ENCODE measurements at places on chromosomes 4 and X. TPM values are rescaled to one million over a fixed set of nuclear protein-coding genes. Genes with fewer than 3 reads are reported as not detected.
A peak's percentile ranks its signal among the peaks of the same experiment; 100 is the strongest.

DNA sequence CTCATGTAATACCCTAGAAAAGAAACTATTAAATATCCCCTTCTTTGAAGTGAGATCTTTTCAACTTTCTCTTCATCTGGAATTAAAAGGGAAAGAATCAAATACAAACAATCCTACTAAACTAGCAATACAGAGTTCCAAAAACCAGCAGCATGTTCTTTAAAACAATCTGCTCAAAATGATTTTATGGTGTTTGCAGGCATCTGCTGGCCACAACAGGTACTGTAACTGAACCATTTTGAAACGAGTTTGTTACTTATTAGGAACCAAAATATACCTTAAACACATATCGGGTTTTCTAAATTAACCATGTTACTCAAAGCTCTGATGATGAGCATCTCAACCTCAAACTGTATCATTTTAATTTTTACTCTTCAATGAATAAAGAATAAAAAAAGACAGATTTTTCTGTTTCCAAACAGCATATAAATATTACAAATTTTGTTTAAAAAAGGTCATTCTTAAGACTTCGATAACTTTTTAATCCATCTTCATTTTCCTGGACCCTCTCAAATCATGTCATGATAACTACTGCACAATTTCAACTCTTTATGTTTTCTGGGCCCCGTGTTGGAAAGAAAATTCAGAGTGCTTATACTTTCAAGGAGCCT, 56.5 kb downstream of the ARAP2 start:
- no peaks in the 10 kb centered on the region for H3K4me1 ChIP-seq
- no peaks in the 10 kb centered on the region for H3K27me3 ChIP-seq
- no peak for DNase-seq
- H3K36me3 ChIP-seq = peaks cover 24% of the 10 kb centered on the region
- no peak overlapping the region for H3K4me3 ChIP-seq
- H3K27ac ChIP-seq = no peak overlapping the region

- H3K4me1 ChIP-seq = no peaks in the 10 kb centered on the region
- no peaks in the 10 kb centered on the region for H3K36me3 ChIP-seq
- no peak for DNase-seq
- no peaks in the 10 kb centered on the region for H3K27me3 ChIP-seq
Observed at GRCh38 chrX:50614460-50614859, 143.8 kb upstream of the DGKK start.

- DNase-seq = peak; percentile 84
- peaks cover 17% of the 10 kb centered on the region for H3K36me3 ChIP-seq
- no peaks in the 10 kb centered on the region for H3K27me3 ChIP-seq
- peaks cover 3% of the 10 kb centered on the region for H3K4me1 ChIP-seq
- no peak overlapping the region for H3K4me3 ChIP-seq
Observed at GRCh38 chr4:7788694-7789425, 150.8 kb downstream of the AFAP1 start.

DNA sequence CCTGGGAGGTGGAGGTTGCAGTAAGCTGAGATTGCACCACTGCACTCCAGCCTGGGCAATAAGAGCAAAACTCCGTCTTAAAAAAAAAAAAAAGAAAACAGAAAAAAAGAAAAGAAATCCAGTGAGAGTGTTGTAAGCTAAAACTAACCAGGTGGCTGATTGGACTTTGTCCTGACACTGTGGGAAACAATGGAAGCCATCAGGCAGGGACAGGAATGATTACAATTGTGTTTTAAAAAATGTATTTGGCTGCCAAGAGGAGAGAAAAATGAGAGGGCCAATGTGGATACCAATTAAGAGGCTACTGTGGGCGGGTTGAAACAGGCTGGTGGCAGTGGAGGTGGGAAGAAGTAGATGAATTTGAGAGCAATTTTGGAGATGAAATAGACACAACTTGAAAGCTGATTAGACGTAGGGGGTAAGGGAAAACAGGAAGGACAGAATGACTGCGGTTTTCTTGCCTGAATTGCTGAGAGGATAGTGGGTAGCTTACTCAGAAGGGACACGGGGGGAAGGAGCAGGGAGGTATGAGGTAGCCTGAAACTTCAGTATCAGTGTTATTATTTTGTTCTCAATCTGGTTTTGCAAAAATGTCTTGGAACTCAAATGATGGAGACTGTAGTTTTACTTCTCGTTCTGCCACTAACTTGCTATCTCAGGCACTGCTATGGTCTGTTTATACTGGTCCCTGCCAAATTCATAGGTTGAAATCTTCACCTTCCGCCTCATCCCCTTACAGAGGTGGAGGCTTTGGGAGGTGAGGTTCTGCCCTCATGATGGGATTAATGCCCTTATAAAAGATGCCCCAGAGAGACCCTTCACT, 45.6 kb upstream of the CHRNA9 start:
- no peaks in the 10 kb centered on the region for H3K36me3 ChIP-seq
- DNase-seq = no peak
- no peak overlapping the region for H3K27ac ChIP-seq

DNA sequence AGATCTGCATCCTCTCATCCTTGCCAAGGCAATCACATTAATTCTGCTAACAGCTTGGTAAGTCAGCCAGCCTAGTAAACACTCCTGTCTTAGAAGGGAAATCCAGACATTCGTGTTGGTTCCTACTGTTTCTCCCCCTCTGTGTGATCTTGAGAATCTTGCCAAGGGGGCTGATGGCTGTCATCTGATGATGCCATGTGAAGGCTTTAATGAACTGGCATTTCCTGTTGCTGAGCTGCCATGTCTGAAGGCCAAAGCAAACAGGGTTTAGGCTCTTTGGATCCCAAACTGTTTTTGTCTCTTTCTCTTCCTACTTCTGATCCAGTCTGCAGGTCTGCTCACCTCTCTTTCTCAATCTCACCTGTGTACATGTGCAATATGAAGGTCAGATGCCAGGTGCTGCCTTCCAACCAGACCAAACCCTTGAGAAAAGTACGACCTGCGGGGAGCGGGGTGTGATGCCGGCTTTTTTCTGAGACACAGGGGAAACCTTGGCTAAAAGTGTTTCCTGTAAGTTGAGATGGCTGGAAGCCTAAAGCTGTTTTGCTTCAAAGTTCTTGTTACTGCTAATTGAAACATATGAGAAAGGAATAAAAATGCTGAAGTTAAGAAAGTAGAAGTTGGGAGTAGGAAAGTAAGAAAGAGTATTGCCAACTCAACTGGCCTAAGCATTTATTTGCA, 532.9 kb downstream of the ANKRD50 start:
- no peaks in the 10 kb centered on the region for H3K4me1 ChIP-seq
- H3K36me3 ChIP-seq = no peaks in the 10 kb centered on the region
- no peak overlapping the region for H3K4me3 ChIP-seq
- H3K27me3 ChIP-seq = no peaks in the 10 kb centered on the region
- no peak for DNase-seq

The SHOX gene
- not detected for total RNA-seq

DNA sequence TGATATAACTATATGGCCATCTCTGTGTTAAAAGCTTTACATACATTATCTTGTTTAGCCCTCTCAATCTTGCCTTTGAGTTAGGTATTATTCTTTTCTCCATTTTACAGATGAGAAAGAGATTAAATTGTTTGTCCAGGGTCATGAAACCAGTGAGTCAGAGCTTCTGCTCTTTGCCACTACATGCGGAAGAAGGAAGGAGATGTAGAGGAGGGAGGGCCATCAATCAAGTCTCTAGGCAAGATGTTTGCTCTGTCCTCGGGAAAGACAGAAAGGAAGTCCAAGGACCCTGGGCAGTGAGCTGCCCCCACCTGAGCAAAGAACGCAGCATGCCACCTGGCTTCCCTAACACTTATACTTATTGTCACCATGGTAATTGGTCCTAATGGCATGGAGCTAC, 133.7 kb upstream of the IL1RAPL2 start:
- H3K27ac ChIP-seq = no peak overlapping the region
- no peak overlapping the region for H3K4me3 ChIP-seq
- H3K4me1 ChIP-seq = no peaks in the 10 kb centered on the region
- DNase-seq = no peak
- H3K27me3 ChIP-seq = no peaks in the 10 kb centered on the region
- no peaks in the 10 kb centered on the region for H3K36me3 ChIP-seq

DNA sequence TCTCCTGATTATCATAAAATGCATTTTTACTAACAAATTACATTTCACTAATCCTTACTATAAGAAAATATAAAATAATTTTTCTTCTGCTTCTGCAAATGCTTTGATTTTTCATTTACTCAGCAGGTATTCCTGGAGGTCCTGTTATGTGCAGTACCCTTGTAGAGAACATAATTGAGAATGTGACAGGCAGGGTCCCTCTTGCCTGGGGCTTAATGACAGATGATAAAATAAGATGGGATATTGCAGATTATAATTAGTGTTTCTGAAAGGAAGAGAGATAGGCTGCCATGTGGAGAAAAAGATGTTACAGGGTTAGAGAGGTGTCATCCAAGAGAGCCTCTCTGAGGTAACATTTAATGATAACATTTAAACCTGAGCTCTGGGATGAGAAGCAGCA, 128.9 kb downstream of the MAD2L1 start:
- no peak overlapping the region for H3K4me3 ChIP-seq
- H3K36me3 ChIP-seq = no peaks in the 10 kb centered on the region
- no peak overlapping the region for H3K27ac ChIP-seq
- no peak for DNase-seq

- H3K4me1 ChIP-seq = no peaks in the 10 kb centered on the region
- H3K4me3 ChIP-seq = no peak overlapping the region
- H3K27me3 ChIP-seq = no peaks in the 10 kb centered on the region
- H3K36me3 ChIP-seq = no peaks in the 10 kb centered on the region
Observed at GRCh38 chrX:4876268-4876667, 1162.8 kb upstream of the PRKX start.

The HPGD gene
- total RNA-seq = 77.2 TPM

The ABCG2 gene
- total RNA-seq = 21.7 TPM

DNA sequence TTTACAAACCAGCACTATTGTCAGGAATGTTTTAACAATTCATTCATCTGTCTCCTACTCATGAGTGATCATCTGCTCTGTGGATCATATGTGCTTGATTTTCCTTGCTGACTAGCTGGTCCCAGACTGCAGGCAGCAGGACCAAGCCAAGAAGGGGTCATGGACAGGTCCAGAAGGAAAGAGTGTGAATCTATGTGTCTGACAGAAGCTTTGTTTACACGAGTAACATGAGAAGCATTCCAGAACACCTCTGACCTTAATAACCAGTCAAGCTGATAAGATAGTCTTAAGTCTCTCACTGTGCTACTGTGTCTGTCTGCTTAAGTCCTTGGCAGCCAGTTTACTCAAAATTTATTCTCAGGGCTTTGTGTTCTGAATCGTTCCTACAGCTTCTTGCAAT, 39.0 kb downstream of the GUCY1A1 start:
- peaks cover 30% of the 10 kb centered on the region for H3K36me3 ChIP-seq
- H3K4me3 ChIP-seq = no peak overlapping the region
- DNase-seq = no peak
- H3K4me1 ChIP-seq = peaks cover 23% of the 10 kb centered on the region

The TLR10 gene
- total RNA-seq = 0.78 TPM

The CSN1S1 gene
- total RNA-seq = not detected

GRCh38 chr4:53059256-53059655, 197.1 kb downstream of the RASL11B start:
- H3K27me3 ChIP-seq = no peaks in the 10 kb centered on the region
- no peak overlapping the region for H3K4me3 ChIP-seq
- H3K36me3 ChIP-seq = no peaks in the 10 kb centered on the region
- no peaks in the 10 kb centered on the region for H3K4me1 ChIP-seq
- no peak overlapping the region for H3K27ac ChIP-seq
- DNase-seq = no peak

- DNase-seq = no peak
- H3K27ac ChIP-seq = no peak overlapping the region
- no peaks in the 10 kb centered on the region for H3K27me3 ChIP-seq
Observed at GRCh38 chrX:35800474-35800873, 2.3 kb downstream of the MAGEB16 start.

GRCh38 chr4:140342620-140343019, 30.8 kb upstream of the SCOC start:
- no peak for DNase-seq

The RNF212 gene
- total RNA-seq = 6.9 TPM

The OCIAD2 gene
- total RNA-seq = 30.6 TPM

- no peak overlapping the region for H3K27ac ChIP-seq
- no peak overlapping the region for H3K4me3 ChIP-seq
- H3K4me1 ChIP-seq = no peaks in the 10 kb centered on the region
- no peak for DNase-seq
Observed at GRCh38 chrX:152405561-152405960, 45.6 kb downstream of the GABRA3 start.

DNA sequence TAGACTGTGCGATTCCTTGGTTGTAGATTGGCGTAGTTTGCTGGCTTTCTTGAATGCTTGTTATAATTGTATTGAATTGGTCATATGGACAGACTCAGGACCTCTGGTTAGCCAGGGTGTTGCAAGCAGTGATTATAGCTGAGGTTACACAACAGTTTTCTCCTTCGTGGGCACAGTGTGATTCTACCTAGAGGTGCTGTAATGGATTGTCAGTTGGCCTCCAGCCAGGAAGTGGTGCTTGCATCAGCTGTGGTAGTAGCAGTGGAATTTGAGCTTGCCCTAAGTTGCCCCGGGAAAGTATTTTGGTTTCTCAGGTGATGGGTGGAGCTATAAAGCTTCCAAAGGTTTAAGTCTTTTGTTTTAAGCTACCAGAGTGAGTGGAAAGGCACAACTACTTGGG, 23.1 kb upstream of the GABRG1 start:
- no peaks in the 10 kb centered on the region for H3K36me3 ChIP-seq
- H3K4me3 ChIP-seq = no peak overlapping the region
- no peaks in the 10 kb centered on the region for H3K27me3 ChIP-seq
- H3K27ac ChIP-seq = no peak overlapping the region
- H3K4me1 ChIP-seq = no peaks in the 10 kb centered on the region
- DNase-seq = no peak

The NHS gene
- 2.5 TPM for total RNA-seq

The RBMXL3 gene
- not detected for total RNA-seq

DNA sequence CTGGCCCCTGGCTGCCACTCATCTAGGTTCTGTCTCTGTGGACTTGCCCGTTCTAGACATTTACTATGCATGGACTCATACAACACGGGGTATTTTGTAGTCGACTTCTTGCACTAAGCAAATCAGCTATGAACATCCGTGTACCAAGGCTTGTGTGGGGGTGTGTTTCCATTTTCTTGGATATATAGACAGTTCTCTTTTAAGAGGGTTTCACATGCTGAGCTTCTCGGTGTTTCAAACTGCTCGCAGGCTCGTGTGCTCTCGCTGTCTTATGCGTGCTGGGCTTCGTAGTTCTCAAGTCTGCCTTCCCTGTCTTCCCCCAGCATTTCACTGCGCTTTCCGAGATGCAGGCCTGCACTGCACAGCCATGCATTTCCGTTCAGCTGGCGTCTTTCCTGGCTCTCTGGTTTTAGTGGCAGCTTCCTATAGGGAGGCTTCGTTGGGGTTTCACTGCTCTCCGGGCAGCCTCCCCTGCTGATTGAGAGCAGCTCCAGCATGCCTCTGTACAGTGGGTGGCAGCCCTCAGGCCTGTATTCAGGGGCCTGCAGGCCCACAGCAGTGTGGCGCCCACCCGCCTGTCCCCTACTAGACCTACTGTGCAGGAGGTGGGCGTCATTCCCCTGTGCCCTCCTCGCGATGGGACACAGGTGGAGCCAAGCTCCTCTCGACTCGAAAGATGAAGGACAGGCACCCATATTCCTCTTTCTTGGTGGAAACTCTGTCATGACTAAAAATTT, 27.6 kb downstream of the ZBTB49 start:
- DNase-seq = no peak
- no peaks in the 10 kb centered on the region for H3K27me3 ChIP-seq
- no peaks in the 10 kb centered on the region for H3K4me1 ChIP-seq
- H3K36me3 ChIP-seq = peaks cover 87% of the 10 kb centered on the region
- no peak overlapping the region for H3K27ac ChIP-seq
